Activated CD8-positive, alpha-beta T cell treated with anti-CD3 and anti-CD28 coated beads, Interleukin-2, amount 10 ng/mL, durations not matched to agents 7 days and 5 days (primary cell): ENCODE measurements at places on chromosomes 12 and 14. TPM values are rescaled to one million over a fixed set of nuclear protein-coding genes. Genes with fewer than 3 reads are reported as not detected.

SLC35F4 gene
- not detected for total RNA-seq

EIF2S3B gene
- 1.8 TPM for total RNA-seq

FBLN5 gene
- 2.6 TPM for total RNA-seq

CIT gene
- total RNA-seq = 111 TPM

CCDC177 gene
- not detected for total RNA-seq

TAS2R14 gene
- 2.4 TPM for total RNA-seq

OR6C76 gene
- not detected for total RNA-seq

SSPN gene
- not detected for total RNA-seq

MSI1 gene
- not detected for total RNA-seq

PRPH gene
- not detected for total RNA-seq

OR10P1 gene
- not detected for total RNA-seq

P2RX7 gene
- total RNA-seq = 9.7 TPM

DNA sequence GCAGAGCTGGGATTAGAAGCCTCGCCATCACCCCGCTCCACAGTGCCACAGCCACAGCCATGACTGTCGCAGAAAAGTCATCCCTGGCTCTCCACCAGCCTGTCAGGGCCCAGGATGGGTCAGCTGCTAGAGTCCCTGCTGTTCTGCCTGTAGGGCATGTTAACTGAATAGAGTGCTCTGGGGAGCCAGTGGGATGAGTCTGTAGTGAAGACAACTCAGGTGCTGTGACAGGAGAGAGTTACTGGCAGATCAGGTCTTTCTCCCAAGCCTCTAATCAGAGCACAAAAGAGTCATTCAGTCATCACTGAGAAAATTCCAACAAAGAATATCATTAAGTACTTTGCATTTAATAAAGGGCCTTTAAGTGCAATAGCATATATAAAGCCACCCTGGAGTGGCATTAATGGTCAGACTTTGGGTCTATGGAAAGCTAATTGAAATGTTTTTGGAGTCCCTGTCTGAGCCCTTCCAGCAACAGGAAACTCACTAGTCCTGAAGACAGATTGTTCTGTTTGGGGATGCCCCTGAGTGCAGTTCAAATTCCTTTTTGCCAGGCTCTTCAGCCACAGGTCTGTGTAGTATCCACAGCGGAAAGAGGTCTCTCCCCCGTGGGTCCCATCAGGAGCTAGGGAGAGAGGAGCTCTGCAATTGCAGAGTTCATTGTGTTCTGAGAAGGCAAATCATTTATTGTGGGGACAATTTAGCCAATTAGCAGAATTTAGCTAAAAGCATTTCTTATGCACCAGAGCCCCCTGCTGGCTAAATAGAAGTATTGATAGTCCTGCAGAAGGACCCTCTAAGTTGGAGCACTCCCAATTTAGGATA lies 45.2 kb upstream of the C14orf132 start:
- peak; percentile 40 for DNase-seq

GRCh38 chr12:121649322-121649721 lies 20.1 kb downstream of the MORN3 start:
- DNase-seq = no peak

- DNase-seq = no peak
Observed at GRCh38 chr12:123064366-123064765, 83.9 kb downstream of the ARL6IP4 start.

- DNase-seq = no peak
Observed at GRCh38 chr12:71759941-71760340, 5.3 kb downstream of the RAB21 start.

DNA sequence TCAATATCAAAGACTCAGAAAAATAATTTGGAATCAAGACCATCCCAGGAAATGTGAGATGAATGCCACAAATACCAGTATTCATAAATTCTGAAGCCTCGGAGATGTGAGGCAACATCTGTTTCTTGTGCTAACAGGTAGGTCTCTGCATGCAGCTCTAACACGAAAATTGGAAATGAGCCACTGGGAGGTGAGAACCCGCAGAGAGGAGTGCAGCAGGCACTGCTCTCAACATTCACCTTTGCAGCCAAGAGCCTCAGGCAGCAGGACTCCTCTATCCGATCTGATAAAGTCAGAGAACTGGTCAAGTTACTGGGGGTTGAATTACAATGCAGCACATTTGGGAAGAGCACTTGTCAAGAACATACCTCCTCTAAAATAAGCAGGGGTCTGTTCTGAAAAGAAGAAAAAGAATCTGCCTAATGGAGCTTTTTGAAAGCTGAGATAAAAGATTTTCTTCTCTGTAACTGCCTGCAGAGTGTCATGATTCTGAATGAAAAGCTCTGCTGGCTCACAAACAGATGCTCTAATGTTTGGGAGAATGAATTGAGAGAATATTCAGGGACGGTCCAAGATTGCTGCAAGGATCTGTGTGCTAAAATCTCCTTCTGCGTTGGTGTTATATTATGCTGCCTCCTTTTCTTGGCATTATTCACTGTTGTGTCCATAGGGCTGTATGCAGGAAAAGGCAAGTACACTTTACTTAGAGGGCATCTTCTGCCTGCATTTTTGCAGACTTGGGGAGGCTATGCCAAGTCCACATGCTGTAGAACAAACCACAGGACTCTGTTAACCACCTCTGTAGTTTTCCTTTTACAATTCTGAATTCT lies 209.6 kb upstream of the KRR1 start:
- DNase-seq = no peak

- DNase-seq = no peak
Observed at GRCh38 chr12:24500831-24501230, 448.1 kb downstream of the BCAT1 start.

DNA sequence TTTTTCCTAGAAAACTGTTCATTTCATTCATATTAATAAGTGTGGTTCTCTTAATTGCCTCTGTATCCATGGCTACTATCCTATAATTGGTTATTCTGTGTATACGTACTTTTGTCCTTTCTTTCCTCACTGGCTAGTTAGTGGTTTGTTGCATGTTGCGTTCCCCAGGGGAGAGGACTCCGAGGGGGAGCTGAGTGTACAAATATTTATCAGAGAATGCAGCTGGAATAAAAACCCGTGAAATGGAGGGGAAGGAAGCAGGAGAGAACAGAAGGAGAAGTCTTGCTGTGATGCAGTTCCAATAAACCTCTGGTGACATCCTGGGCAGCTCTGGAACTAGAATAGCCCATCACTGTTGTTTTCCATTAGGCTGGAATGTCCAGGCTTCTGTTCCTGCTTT lies 117.1 kb upstream of the RGS6 start:
- DNase-seq = no peak

DNA sequence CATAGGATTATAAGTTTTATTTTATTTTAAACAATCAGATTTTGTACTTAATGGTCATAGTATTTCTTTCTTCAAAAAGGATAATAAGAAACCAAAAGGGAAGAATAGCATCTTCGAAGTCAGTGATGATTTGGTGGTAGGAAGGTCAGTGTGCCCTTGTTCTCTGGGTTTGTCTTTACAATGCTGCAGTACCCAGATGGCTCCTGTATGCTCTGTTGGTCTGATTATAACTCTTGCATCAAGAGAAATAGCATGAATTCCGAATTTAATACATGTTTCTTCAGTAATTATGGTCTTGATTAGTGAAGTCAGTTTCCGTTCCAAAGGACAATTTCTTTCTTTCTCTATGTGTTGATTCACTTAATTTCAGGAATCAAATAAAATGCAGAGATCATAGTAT lies 180.2 kb downstream of the TMTC2 start:
- no peak for DNase-seq

DNA sequence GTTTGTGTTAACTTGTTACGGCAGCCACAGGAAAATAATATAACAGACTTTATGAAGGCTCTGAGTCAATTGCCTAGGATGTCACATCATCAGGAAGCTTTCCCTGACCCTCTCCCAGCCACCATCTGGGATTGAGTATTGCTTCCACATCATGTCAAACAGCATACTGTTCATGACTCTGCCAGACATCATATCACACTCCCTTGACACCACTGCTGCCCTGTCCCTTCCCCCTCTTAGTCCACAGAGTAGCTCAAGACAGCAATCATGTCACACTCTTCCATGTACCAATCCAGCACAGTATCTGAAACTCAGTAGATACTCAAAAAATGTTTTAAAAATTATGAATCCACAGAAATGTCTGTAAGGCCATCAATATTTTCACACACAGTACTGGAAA lies 168.0 kb downstream of the PIK3C2G start:
- no peak for DNase-seq

- peak; percentile 70 for DNase-seq
Observed at GRCh38 chr12:51393676-51394545, 2.7 kb upstream of the GALNT6 start.

GRCh38 chr14:84686550-84686949 lies 843.4 kb upstream of the FLRT2 start:
- no peak for DNase-seq

DNA sequence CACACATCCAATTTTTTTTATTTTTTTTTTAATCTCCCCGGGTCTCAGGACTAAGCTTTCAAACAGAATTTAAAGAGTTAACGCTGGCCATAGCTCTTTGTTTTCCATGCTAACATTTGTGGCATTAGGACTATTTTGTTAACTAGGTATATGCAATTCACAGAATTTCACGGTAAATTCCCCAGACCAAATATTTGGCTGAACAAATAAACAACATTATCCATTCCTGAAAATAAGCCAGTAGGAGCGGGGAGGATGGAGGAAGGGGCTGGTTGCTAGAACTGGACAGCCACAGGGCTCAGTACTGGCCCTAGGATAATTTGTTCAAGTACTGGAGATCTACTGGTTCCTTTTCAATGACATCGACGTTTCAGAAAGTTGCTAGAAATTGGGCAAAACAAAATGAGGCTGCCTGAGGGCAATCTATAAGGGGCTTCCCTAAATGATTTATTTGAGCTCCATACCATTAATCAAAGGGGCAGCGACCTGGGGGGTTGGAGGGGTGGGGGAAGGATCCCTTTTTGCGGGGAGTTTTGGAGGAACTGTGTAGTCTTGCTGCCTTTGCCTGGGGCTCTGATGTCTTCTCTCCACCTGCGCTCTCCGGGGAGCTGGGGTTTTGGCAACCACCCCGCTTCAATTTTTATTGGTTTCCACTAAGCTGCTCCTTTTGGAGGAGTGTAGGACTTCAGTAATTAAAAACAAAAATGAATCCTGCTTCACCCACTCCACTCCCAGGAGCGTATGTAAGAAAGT lies 9.0 kb downstream of the BMP4 start:
- no peak for DNase-seq

- DNase-seq = no peak
Observed at GRCh38 chr12:30197392-30198057, 413.8 kb upstream of the TMTC1 start.

DNA sequence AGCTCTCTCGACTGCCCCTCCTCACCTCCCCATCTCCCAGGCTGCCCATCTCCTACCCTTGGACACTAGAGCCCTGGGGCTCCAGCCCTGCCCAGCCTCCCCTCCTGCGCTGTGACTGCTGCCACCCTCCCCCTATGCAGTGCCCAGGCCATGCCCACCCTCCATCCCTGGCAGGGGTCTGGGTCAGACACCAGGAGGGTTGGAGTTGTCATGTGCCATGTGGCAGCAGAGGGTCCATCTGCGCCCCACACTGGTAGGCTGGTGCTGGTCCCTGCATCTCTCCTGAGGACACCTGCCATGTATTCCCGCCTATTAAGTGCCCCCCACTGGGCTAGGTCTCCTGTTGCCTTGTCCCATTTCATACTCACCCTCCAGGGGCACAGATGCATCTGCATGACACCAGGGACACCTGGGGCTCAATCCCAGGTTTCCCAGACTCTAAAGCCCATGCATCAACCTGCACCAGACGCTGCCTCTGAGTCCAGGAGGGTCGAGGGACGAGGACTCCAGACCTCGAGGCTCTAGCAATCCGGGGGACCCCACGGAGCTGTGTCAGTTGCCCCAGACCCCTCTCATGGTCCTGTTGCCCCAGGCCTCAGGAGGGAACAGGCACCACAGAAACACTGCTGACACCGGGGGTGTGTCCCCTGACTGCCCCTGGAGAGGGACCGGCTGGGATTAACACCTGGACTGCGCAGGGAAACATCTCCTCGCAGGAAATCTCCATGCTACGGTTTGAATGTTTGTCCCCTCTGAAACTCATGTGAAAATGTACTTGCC lies 23.4 kb upstream of the SFSWAP start:
- DNase-seq = no peak

- no peak for DNase-seq
Observed at GRCh38 chr12:98738539-98738938, 93.4 kb downstream of the APAF1 start.

DNA sequence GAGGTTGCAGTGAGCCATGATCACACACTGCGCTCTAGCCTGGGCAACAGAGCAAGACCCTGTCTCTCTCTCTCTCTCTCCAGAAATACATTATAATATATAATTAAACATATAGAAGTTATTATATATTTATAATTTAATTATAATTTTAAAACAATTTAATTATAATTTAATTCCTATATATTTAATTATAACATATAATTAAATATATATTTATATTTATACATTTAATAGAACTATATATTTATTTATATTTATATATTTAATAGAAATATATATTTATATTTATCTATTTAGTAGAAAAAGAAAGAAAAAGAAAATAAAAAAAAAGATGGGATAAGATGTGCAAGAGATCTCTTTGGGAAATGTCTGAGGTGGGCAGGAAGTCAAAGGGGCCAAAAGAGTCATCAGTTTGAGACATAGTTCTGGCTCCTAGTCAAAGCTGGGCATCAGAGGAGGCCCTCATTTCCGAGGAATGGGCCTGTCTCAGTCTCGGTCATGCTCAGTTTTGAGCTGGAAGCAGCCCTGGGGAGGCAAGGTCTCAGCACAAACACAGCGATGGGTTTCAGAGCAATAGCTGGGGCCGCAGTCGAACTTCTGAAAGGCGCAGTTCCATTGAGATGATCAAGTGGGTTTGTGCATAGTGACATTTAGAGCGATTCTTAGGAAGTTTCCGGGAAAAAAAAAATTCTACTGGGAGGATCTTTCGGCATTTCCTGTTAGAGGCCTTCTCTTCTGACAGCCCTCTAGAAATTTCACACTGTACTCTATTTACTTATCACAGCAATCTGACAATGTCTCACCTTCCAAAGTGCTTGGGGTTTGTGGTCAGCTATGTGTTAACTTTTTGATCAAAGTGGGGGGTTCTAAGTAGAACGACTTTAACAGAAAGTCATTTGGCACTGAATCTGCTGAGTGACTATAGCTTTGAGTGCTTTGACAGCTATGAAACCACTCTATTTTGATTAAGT lies 58.7 kb upstream of the GZMB start:
- peak; percentile 85 for DNase-seq

DNA sequence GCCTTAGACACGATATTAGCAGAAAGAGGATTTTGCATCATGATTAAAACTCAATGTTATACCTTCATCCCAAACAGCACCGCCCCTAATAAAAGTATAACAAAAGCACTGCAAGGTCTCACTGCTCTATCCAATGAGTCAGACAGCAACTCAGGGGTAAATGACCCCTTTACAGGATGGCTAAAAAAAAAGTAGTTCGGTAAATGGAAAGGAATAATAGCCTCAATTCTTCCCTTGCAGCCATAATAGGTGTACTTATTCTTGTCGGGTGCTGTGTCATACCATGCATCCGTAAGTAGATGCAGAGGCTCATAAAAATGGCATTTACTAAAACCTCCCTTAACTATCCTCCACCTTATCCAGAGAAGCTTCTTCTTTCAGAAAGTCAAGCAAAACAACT lies 53.9 kb upstream of the AP4S1 start:
- DNase-seq = no peak

DNA sequence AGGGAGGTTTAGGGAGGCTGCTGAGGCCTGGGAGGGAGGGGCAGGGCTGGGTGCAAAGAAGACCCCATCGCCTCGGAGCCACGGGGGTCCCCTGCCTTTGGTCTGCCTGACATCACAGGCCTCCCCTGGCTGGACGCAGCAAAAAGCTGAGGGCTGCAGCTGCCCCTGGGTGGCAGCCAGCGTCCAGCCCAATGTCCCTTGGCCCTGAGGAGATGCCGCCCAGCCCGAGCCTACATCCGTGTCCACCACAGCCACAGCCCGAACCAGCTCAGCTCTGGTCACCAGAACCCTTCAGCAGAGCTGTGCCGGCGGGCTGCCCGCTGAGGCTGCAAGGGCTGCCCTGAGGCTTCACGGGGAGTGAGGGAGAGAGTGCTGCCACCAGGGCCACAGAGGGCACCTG lies 1.9 kb downstream of the NUDT14 start:
- no peak for DNase-seq
